ENCODE measurements at places on chromosomes 3 and 15.

GRCh38 chr3:72739531-72740466 is 108.4 kb downstream of the SHQ1 start:
- DNase-seq, result no peak

GRCh38 chr15:91897585-91898372 is 44.3 kb downstream of the SLCO3A1 start:
- DNase-seq, result no peak

DNA sequence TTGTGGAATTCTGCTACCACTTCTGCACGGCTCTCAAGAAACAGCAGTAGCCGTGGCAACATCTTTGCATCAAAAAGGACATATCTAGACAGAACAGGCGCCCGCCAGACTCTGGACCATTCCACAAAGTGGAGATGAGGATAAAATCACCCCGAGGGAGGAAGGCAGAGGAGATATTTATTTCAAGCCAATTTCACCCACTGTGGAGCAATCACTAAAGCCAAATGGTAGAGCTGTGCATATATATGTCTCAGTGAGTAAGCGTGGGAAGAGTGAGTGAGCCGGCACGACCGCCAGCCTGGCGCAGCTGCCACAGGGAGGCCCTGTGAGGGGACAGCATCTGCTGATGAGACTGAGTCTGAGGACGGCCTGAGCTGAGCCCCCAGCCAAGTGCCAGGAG is 111.3 kb downstream of the MEGF11 start:
- peak; percentile 61 for DNase-seq

- DNase-seq, result no peak
Observed at GRCh38 chr3:197204736-197205135, 93.7 kb downstream of the DLG1 start.

DNA sequence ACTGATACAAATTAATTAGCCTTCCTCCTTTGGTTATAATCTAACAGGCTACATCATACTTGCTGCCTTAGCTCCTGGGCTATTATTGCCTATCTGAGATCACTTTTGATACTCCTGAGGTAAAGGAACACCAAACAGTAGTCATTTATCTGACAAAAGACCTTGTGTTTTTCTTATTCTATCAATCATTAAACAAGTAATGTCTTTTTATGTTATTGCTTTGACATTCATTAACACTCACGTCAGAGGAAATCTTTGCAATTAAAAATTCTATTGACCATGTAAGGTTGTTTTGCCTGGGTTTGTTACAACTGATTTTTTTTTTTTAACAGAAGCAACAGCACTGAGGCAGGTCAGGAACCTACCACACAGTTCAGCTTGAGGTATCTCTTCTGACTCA is 366.3 kb downstream of the MECOM start:
- no peak for DNase-seq

DNA sequence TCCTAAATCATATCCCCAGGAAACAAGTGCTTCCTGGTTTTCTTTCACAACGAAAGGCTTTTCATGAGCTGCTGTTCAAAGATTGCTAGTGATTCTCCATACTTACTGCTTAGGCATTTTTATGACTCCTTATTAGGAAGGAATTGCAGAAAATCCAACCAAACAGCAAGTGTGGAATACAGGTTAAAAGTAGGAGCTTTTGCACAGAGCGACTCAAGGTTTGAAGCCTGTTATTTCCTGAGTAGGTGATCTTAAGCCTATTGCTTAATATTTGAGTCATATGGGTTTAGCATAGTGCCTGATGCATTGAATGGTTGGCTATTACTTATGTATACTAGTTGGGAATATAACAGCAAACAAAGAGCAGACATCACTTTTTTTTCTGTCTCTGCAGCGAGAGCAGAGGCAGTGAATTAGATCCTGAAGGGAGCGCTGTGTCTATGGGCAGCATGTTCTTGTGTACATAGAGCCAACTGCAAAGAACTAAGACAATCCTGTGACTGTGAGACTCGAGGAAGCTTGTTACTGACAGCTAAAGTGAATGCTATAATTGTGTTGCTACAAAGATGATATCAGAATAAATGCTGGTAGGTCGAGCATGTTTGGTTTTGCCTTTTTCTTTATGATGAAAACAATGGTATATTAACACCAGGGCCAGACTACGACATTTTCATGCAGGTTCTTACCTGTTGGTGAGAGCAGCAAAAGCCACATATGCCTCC is 6.3 kb downstream of the TM4SF1 start:
- DNase-seq, result no peak

DNA sequence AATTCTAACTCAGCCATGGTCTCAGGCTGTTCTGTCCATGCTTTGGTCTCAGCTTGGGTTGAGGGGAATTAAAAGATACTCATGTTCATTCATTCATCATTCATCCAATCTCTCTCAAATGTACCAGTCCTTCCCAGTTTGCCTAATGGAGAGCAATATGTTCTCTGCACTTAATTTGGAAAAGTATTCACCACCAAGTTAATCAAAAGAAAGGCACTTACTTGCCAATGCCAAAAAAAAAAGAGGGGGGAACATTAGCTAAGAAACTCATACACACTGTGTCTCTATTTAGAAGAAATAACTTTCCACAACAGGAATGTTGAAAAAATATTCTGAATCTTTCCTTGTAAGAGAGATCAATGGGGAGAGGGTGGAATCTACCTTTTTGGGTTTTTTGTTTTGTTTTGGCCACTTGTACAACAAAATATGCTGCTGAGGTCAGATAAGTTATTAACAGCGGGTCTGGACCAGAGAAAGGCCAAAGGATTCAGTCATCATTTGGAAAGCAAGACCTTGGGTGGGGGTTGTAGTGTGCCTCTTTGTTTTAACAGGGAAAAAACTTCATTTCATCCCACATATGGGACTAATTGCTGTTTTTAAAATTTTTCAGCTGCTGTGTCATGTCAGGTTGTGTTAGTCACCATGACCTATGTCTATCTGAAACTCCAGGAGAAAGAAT is 152.3 kb downstream of the FBN1 start:
- DNase-seq, result no peak

DNA sequence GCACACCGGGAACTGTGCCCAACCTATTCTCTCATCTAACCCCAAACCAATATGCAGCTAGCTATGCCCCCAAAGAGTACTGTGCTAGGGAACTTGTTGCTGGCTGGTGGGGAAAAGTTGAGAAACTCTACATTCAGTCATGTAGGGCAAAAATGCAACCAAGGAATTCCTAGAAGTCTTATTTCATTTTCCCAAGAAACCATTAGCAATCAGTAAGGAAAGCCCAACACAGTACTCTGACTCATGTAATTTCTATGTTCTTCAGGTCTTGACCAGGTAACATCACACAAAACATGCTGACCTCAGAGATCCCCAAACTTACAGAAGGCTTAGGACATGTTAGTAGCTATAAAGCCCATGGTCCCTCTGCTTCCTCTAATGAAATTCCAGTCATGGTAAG is 52.1 kb downstream of the TASOR start:
- no peak for DNase-seq

DNA sequence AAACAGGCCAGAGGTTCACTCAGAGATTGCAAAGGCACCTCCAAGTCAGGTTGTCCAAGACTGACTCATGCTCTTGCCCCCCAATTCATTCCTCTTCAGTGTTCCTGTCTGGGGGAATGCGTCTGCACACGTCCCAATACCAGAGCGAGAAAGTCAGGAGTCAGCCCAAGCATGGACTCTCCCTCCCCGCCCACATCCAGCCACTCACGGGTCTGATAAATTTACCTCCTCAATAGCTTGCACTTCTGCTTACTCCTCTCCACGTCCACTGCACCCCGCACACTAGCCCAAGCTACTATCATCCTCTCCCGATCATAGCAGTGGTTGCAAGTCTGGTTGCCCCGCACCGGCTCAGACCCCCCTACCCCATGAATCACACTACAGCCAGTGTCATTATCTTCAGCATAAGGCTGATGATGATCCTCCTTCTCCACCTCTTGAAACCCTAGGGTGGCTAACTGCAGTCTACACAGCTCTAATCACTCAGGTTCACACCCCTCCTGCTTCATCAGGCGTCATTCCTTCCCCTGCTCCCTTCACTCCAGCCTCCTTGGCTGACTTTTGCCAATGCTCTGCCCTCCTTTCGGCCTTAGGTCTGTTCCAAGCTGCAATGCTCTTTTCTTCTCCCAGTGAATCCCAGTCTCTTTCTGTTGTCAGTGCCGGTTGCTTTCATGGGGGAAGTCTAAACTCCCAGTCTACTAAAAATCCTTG is 27.6 kb upstream of the MYO1E start:
- DNase-seq, result no peak

- no peak for DNase-seq
Observed at GRCh38 chr15:49330166-49330565, 92.9 kb upstream of the FGF7 start.

DNA sequence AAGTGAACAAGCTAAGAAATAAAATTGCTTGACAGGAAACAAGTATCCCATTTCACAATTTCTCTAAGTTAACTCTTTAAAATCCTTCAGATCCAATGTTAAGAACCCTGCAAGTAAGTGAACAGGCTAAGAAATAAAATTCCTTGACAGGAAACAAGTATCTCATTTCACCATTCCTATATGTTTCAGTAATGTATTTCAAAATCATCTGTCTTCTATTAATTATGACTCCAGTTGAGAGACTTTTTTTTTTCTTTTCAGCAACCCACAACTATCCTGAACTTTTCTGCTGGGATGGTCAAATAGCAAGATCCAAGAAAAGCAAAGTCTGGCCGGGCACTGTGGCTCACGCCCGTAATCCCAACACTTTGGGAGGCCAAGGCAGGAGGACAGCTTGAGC is 2.4 kb upstream of the SLC12A6 start:
- no peak for DNase-seq

GRCh38 chr3:59872128-59872527 is 822.3 kb upstream of the CFAP20DC start:
- DNase-seq, result no peak

GRCh38 chr3:31936420-31937060 is 44.5 kb downstream of the OSBPL10 start:
- no peak for DNase-seq

- DNase-seq, result no peak
Observed at GRCh38 chr3:70120357-70120966, 120.9 kb downstream of the SAMMSON start.
